ENCODE measurements at places on chromosomes 5 and 9.

DNA sequence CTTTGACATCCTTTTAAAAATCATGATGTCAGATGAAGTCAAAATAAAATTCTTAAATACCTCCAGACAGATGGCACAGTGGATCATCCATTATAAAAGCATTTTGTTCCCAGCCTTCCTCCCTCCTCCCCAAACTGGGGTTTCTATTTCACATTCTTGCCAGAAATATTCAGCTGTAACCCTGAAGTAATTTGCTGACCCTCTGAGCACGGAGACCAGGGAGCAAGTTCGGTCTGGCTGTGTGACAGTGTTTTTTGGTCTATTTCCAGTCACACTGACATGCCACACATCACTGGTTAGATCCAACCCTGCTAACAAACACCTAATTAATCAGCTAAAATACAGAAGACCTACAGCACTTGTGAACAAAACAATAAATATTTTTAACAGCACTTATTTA lies 126.2 kb upstream of the DMRT1 start:
- no peak for DNase-seq

DNA sequence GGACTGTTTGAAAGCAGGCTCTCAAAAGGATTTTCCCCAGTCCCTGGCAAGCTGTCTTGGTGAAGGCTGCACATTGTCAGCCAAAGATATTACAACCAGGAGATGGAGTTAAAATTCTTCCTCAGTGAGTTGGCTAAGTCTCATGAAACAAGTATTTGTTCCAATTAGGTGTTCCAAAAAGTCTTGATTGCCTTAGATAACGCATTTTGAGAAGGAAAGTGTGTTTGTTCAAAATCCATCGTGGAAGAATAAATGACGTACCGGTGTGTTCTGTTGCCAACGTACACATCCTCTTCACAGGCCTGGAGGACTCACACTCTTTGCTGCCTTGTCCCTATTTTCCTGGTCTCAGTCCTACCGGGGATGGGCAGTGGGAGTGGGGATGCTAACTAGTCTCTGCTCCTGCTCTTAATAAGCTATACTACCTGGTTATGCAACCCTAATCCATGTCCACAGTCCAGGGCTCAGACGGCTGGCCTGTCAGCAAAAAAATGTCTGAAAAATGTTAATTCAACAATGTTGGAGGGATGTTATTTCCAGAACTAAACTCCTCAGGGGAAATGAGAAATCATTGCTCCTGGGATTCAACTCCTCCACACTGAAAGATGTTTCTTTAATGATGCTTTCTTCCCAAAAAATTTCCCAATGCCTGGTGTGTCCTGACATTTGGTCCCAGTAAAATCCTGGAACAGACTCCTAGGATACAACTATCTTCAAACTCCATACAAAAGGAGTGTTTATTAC lies 175.3 kb upstream of the KLF9 start:
- DNase-seq: peak; percentile 70

DNA sequence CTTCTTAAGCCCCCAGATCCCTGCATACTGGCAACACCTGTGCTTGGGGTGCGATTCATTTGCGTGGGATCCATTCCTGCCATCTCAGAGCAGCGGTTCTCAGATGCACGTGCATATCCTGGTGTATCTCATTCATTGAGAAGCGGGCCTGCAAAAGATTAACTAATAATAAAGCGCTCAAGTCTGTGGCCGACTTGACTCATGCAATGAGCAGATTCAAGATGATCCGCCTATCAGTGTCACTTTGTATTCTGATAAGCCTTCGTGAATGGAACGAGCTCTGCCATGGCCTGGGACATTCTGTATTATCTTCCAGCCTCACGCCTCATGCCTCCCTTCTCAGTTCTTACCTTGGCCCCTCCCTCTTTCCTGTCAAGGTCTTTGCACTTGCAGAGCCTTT lies 22.3 kb downstream of the C1QTNF2 start:
- no peak for DNase-seq

DNA sequence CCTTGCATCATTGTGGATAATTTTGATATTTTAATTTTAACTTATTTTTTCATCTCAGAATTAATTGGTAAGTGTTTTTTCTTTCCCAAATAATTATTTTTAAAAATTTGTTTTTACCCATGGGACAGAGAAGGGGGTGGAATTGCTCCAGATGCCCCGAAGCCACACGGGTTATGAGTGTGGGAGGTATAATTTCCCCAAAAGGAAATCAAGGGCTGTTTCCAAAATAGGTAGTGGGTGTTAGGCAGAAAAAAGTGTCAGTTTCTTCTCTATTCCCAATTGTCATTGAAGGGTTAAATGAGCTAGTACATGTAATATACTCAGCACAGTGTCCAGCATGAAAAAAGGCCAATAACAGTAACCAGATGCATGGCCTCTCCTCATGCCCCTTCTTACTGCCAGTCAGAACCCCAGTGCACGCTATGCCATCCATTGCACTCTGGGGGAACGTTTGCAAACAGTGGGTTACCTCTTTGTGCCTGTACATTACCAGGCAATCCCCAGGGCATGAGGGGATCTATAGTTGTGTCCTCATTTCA lies 36.4 kb upstream of the ANGPTL2 start:
- DNase-seq: no peak

DNA sequence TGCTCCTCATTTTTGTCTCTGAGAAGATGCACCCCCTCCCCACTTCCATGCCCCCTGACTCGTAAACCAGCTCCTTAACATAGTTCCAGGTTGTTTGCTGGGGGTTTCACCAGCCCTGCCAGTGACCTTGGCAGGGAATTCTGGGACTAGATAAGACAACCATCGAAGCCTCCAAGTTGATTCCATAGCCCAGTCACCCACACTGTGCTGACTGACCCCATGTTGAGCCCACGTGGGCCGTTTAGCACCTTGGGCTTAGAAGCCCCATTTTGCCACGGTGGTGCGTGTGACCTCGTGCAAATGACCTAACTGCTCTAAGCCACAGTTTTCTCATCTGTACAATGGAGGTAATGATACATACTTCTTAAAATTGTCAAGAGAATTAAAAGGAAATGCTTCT lies 24.6 kb downstream of the PSAT1 start:
- DNase-seq: no peak

GRCh38 chr5:72612810-72613209 lies 105.6 kb upstream of the ZNF366 start:
- DNase-seq: no peak

DNA sequence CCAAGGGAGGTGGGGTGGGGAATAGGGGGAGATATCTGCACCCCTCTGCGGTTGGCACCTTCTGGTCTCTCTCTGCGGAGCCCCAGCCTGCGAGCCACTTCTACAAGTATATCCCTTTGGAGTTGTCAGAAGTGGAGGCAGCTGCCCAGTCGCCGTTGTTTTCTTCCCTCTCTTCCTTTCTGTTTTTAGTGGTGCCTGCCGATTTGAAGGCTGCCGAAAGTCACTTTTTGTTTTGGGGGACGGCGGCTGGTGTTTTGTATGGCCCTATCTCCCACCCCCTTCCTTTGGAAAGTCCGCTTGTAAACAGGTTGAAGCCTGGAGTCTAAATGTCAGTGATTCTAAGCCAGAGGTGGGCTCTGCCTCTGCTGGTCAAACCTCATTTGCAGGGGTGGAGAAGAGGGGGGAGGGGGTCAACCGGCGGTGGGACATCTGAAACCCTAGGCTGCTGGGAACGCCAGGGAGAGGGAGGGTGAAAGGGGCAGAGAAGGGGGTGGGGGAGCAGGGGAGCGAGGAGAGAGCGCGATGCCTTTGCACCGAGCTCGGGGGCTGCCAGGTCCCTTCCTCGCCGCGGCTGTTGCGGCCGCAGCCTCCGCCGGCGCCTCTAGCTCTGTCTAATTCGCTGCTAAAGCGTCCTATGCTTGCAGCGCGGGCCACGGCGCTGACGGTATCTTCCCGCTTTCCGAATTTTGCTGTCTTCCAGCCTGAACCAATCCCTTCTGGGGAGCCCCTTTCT lies at the start of gene FGF10:
FGF10 (minus strand) TSS at position 331 of the 733 bp plus-strand sequence. CDS start 738 bp downstream, outside the sequence.
- DNase-seq: no peak
